EH (cell line): ENCODE measurements at places on chromosomes 2 and 18.

GRCh38 chr2:45855374-45855773, 203.9 kb downstream of the PRKCE start:
- DNase-seq = peak; percentile 19

GRCh38 chr18:58615140-58616132, 13.5 kb downstream of the ALPK2 start:
- no peak for DNase-seq

DNA sequence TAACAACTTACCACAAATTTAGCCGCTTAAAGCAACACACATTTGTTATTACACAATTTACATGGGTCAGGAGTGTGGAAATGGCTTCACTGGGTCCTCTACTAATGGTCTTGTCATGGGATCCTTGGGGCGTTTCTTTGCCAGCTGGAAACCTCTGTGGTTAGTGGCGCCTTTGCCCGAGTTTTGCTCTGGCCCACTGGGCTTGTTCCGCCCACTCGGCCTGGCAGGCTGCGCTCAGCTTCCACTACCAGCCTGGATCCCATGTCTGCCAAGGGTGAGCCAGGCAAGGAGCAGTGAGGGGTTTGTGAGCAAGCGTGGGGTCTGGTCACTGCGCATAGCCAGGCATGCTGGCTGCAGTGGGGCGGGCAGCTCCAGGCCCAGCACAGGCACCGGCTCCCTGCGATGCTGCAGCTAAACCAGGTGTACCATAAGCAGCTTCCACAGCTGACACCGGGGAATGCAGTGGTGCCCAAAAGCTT, 16.2 kb upstream of the MBD2 start:
- no peak for DNase-seq

DNA sequence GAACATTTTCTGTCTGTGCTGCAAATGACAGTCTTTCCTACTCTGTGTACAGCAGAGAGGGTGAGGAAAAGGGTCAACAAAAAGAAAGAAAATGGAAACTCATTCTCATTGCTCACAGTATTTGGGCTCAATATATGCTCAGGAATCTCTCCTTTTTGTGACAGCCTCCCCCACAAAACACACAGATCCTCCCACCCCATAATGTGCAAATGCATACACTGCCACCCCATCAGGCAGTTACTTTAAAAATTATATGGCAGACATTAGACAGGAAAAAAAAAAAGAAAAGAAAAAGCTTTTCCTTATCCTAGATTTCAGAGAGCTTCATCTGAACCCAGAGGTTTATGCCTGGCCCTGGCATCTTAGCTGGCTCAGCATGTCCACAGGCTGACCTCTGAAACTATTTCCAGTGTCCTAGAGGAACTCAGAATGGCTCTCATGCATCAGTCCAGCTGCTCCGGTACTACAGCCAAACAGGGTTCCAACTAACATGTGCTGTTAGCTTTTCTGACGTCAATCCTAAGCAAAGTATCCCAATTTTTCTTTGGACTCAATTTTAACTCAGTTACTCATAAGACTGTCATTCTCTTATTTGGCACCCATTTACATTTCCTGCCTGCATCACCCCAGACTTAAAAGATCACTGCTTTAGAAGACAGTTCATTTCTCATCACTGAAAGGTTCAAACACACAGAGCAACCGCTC, 105.9 kb downstream of the RBMS1 start:
- DNase-seq = peak; percentile 99

DNA sequence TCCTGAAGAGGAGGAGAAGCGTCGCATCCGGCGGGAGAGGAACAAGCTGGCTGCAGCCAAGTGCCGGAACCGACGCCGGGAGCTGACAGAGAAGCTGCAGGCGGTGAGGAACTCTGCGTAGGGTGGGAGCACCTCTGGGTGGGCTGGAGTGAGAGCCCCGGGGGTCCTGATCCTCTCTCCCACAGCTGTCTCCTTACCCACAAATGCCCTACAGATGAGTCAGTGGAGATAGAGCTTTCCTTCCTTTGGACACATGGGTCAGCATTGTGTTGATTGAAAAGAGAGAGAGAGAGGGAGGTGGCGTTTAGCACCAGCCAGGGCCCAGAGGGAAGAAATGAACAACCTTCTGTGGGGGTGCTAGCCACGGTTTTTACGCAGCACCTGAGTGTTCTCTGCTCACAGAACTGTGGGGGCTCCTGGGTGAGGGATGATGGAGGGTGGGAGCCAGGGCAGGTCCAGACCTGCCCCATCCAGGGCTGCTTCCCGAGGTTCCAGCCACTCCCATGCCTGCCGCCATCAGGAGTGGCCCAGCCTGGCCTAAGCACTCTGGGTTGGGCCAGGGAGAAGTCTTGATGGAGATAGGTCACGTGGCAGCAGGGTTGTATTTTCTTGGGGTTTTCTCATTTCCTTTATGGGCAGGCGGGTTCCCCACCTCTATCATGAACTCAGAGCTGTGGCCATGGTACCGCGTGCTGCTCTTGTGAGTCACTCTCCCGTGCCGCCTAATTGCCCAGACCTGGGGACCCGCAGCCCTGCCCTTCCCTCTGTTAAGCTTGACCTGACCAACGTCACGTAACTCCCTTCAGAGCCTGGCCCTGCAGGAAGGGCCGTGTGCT, 16.3 kb downstream of the FOSL2 start:
- peak; percentile 84 for DNase-seq

- no peak for DNase-seq
Measured at GRCh38 chr2:6148882-6149281, 456.7 kb downstream of the SOX11 start.

DNA sequence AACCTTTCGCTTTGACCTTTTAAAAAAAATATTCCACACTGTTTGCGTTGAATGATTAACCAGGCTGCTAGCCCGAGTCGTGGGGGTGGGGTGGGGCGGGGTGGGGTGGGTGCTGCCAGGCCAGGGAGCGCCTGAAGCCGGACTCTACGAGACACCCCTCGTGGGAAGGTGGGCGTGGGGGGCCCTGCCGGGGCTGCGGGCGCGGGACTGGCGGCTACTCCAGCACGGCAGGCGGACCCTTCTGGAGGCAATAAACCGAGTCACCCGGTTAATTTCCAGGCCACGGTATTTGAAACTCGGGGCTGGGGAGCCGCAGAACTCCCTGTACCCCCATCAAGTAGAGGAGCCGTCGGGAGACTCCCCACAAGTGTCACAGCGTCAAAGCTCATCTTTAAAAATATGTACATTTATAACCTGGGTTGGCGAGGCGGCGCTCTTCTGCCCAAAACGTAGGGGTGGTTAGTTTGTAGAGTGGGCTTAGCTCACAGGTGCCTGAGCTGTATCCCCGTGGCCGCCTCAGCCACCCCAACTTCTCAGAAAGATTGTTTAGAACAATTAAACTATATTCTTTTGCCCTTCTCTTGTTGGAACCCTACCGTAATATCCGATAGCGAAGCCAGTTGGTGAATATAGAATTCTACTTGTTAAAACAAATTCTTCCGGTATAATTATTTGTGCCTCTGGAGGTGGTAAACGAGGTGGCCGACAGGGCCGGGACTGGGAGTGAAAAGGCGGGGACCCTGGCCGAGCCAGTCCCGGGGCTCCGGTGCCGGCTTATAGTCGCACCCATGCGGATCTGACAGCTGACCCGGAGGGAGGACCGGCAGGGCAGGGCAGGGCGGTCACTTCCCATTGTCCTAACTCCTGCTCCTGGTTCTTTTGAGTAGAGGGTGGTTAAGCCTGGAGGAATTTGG, 1.4 kb downstream of the B3GNT2 start:
- peak; percentile 39 for DNase-seq

DNA sequence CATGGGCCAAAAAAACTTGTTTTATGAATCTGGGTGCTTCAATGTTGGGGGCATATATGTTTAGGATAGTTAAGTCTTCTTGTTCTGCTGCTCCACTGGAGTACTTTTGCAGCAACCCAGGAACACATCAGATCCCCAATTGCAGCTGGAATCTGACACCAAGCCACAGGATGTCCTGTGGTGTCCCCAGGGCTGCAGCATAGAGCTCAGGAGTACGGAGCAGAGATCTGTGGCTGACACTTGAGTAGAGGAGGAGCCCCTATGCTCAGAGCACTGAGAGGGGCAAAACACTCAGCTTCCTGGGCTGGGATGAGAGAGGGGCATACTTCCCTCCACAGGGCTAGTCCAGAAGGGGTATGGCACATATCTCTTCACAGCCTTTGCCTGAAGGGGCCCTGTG, 138.9 kb upstream of the ERBB4 start:
- DNase-seq = no peak

DNA sequence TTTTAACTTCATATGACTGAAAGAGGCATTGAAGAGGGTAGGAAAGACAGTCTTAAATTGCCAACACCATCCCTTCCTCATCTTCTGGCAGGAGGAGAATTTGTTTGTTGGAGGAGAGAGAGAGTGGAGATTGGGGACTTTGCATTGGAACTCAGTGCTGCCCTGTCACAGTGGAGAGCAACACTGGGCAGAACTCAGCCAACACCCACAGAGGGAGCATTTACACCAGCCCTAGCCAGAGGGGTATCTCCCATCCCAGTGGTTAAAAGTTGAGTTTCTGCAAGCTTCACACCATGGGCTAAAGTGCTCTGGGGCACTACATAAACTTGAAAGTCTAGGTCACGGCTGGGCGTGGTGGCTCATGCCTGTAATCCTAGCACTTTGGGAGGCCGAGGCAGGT, 174.1 kb downstream of the ANKRD30B start:
- DNase-seq = no peak

GRCh38 chr2:217102956-217103355, 243.1 kb upstream of the TNP1 start:
- peak; percentile 42 for DNase-seq

- DNase-seq = peak; percentile 24
Measured at GRCh38 chr2:39127973-39128372, 7.1 kb upstream of the SOS1 start.

- peak; percentile 42 for DNase-seq
Measured at GRCh38 chr2:26712486-26713465, 20.3 kb downstream of the KCNK3 start.
